Testis (tissue), 5 donors: ENCODE measurements at places on chromosomes 5 and 9. TPM values are rescaled to one million over a fixed set of nuclear protein-coding genes. Genes with fewer than 3 reads are reported as not detected.

FOXD1 gene
- total RNA-seq = 7.4 TPM

DNA sequence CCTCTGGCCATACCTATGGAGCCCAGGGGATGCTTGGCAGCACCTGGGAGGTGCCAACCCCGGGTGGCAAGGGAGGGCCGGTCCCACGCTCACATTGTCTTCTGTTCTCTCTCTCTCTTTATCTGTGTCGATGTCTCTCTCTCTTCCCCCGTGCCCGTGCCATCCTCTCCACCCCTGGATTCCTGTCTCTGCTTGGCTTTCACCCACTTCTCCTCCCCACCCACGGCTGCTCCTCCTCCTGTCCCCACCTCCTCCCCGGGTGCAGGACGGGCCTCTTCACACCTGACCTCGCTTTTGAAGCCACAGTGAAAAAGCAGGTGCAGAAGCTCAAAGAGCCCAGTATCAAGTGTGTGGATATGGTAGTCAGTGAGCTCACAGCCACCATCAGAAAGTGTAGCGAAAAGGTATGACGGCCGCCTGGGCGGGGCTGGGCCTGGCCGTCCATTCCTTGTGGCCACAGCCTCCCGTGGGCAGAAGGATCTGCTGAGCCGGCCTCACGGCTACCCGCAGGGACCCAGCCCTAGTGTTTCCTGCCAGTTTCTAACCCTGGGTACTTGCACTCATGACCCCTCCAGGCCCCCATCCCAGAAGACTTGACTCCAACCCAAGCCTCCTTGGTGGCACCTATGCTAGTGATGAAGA is 22.7 kb downstream of the DNM1 start:
- DNase-seq = no peak

GRCh38 chr5:119470851-119471451 is 18.7 kb downstream of the HSD17B4 start:
- DNase-seq = no peak

DNA sequence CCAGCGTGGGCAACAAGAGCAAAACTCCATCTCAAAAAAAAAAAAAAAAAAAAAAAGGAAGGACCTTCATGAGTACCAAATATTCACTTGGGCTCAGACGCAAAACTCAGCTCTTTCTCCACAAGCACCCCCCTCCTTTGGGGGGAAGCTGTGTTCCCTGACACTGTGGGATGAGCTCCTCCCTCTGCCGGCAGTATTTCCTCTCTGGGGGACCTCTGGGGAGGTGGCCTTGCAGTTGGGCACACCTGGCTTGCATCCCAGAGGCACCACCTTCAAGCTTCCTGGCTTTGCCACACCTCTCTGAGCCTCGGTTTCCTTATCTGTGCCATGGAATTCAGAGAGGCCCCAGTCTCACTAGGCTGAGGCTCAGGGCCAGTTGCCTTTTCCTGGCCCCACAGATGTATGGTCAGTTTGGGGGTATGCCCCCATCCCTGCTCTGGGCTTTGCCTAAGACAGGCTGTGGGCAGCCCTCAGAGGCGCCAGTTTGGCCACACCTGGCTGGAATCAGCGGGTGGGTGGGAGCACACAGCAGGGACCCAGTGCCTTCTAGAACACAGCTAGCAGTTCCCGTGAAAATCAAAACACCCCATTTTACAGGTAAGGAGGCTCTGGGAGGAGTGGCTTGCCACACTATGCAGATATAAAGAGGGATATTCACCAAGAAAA is 157.5 kb upstream of the IER5L start:
- DNase-seq = no peak

TOR1A gene
- 32.9 TPM for total RNA-seq

NIM1K gene
- 0.79 TPM for total RNA-seq

- DNase-seq = peak; percentile 44
These were observed 2.5 kb downstream of the NHP2 start for GRCh38 chr5:178150977-178151734.

ZNG1E gene
- 48.3 TPM for total RNA-seq

SHOC1 gene
- total RNA-seq = 25.9 TPM

- no peak for DNase-seq
These were observed 36.6 kb downstream of the NCS1 start for GRCh38 chr9:130208600-130209347.

- no peak for DNase-seq
These were observed 20.0 kb downstream of the PHF2 start for GRCh38 chr9:93596399-93596798.

SLCO4C1 gene
- total RNA-seq = 2.1 TPM

DNA sequence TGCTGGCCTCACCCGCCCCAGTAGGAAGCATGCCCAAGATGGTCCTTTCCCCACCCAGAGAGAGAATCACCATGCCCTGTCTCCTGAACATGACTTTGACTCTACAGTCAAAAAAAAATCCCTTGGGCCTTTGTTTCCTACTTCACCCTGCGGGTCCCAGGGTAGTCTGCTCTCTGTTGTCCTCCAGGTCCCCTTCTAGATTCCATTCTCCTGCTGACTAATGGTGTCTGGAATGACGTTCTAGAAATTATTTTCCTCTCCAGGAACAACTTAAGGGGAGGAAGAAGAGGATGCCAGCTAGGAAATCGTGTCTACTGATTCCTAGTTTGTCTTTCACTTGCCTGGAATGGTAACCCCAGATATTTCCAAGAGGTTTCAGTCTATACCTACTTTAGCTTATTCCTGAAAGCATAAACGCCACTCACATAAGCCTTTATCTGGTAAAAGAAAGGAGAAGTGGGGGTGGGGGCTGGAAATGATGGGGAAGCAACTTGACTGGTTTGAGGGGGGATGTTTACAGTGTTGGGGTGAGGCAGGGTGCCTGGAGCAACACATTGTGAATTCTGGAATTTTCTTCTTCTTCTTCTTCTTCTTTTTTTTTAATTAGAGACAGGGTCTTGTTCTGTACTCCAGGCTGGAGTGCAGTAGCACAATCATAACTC is 93.9 kb downstream of the SNX18 start:
- no peak for DNase-seq

TTC16 gene
- 25.0 TPM for total RNA-seq

- DNase-seq = no peak
These were observed 44.6 kb downstream of the PLPPR1 start for GRCh38 chr9:101073122-101073521.

DNA sequence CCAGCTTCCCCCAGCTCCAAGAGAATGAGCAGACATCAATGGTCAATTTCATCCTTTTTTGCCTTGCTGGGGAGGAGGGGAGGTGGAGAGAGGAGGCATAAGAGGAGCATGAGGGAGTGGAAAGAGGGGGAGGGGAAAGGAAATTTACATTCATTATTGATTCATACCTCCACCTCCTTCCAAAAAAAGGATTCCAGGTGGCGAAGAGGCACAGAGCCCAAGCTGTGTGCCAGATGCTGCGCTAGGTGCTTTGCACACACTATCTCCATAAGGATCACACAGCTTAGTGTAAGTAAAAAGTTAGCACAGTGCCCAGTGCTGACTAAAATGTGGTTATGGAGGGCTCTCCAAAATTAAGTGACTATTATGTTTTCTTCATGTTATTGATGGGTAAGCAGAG is 11.0 kb downstream of the ASTN2 start:
- DNase-seq = no peak

UBAP2 gene
- total RNA-seq = 78.5 TPM
